ENCODE measurements at places on chromosomes 5 and 9. TPM values are rescaled to one million over a fixed set of nuclear protein-coding genes. Genes with fewer than 3 reads are reported as not detected.

NPR2 gene
- 23.4 TPM for total RNA-seq

GHR gene
- total RNA-seq = 6.6 TPM

MYMK gene
- not detected for total RNA-seq

PTGES gene
- 0.19 TPM for total RNA-seq

HAVCR1 gene
- total RNA-seq = 1.2 TPM

IGFBPL1 gene
- total RNA-seq = 4.7 TPM

DNA sequence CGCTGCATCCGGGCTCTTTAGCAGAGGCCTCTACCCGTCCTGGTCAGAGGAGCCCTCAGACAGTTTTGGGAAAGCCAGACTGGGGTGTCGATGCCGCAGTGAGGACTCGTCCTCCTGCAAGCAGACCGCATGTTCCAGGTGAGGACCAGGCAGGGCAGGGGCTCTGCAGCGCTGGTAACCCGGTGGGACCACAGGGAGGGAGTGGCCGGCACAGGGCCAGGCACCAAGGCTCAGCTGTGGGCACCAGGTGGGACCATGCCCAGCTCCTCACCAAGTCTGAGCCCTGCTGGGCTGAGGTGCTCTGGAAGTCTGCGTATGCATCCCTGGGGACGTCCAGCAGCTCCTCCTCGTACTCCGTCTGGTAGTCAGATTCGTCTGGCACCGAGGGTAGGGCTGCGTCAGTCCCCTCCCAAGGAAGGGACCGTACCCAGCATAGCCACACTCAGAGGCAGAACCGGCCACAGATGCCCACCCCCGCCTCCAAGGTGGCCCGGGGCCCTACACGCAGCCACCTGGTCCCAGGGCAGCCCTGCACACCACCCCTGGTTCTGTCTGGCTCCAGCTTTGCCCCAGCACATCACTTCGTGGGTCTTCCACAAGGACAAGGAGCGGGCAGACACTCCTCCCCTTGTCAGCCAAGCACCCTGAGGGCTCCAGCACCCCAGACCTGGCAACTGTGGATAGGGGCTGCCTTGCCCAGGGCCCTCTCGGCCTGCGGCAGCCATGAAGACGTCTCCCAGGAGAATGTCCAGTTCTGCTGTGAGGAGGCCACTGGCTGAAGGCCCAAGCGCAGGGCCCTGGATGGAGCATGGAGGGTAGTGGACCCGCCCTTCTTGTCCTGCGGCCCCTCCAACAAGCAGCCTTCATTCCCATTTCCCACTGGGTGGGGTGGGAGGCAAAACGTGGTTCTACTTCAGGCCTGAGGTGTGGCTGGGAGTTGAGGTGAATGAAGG, 1.5 kb upstream of the NSMF start:
- DNase-seq = no peak

DNA sequence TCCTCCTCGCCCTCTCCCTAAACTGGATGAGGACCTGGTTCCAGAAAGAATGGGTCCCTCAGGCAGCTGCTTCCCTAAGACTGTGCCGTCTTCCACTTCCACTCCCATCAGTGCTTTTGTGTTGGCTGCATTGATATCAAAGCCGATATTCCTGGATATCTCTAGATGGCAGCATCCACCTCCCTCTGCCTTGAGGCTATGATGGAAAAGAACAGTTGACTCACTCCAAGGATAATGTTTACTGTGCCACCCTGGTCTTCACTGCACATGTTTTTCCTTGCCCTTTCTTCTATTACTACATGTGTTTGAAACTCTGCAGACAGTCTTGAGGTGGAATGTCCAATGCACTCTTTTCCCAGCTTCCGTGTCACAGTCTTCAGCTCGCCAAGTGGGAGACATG, 211.6 kb downstream of the MAST4 start:
- DNase-seq = no peak

DNA sequence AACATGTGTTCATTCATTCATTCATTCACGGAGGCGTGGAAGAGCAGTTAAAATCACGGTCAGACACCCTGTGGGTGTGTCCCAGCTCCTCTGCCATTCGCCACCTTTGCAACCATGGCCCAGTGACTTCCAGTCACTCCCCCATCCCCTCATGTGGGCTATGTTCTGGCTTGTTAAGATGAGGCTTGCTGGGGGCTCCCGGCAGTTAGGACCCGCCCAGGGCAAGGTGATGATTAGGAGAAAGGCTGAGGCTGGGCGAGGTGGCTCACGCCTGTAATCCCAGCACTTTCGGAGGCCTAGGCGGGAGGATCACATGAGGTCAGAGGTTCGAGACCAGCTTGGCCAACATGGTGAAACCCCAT, 24.9 kb upstream of the PTGES start:
- no peak for DNase-seq

- no peak for DNase-seq
Measured at GRCh38 chr5:6541256-6542013, 91.4 kb downstream of the NSUN2 start.

DNA sequence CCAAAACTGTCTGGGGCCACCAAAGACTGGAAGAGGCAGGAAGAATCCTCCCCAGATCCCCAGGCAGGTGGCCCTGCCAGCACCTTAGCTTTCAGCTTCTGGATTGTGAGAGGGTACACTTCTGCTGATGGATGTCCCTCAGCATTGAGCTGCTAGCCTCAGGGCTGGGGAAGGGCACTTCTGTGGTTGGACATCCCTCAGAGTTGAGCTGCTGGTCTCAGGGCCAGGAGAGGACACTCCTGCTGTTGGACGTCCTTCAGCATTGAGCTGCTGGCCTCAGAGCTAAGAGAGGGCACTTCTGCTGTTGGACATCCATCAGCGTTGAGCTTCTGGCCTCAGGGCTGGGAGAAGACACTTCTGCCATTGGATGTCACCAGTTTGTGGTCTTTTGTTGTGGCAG, 83.8 kb upstream of the FCN1 start:
- no peak for DNase-seq

DNA sequence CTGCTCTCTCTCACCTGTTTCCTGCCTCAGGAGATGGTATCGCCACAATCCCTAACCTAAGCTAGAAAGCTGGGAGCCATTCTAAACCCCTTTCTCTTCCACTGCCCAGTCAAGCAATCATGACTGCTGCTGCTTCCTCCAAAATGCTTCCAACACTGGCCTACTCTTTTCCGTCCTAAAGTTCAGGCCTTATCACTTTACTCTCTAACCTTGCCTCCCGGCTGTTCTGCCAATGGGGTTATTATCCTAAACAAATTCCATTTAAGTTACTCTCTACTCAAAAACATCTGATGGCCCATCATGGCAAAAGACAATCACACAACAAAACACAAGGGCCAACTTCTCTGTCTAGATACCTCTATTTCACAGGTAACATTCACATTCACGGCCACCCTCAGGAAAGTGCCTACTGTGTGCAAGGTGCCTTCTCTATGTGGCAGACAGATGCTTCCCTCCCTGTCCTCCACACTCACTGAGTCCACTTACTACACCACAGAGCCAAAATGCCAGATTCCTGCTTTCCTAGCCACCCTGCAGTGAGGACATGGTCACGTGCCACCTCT, 168.0 kb downstream of the CDK5RAP2 start:
- no peak for DNase-seq

- DNase-seq = no peak
Measured at GRCh38 chr9:88587885-88588649, 53.1 kb downstream of the NXNL2 start.

DNA sequence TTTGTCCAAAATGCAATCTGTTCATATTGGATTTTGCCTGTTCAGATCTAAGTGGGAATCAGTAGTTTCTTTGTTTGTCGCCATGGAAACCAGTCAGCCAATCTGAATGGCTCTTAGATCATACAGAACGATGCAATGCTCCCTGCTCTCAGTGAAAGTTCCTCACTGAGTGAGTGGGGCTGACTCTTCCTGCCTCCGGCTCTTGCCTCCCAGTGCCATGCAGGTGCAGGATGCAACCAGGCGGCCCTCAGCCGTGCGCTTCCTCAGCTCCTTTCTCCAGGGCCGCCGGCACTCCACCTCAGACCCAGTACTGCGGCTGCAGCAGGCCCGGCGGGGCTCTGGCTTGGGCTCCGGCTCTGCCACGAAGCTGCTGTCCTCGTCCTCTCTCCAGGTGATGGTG, at the start of gene PTPDC1:
Gene PTPDC1, plus strand, starts transcription at position 151 of the 400 bp plus-strand sequence. Its CDS starts 67 bp downstream, at position 218.
- no peak for DNase-seq

DNA sequence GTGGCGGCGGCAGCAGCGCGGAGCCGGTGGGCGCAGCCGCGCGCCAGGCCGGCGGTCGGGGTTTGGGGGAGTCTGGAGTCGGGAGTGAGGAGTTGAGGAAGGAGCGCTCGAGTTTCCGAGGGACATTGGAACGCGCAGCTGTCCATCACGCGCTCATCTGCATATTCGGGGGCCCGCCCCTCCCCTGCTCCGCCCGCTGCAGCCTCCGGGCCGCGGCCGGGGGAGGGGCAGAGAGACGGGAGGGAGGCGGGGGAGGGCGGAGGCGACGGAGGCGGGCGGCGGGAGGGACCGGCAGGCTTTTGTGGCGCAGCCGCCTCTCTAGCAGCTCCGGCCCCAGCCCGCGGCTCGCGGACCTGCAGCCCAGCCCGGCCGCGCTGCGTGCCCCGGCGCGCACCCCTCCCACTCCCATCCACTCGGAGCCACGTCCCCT, at the start of gene IRX2:
Gene IRX2, minus strand, starts transcription at position 86 of the 430 bp plus-strand sequence. CDS start 264 bp downstream, outside the sequence.
- peak; percentile 72 for DNase-seq

GRCh38 chr9:78163834-78164233, 72.0 kb upstream of the CEP78 start:
- DNase-seq = no peak

DNA sequence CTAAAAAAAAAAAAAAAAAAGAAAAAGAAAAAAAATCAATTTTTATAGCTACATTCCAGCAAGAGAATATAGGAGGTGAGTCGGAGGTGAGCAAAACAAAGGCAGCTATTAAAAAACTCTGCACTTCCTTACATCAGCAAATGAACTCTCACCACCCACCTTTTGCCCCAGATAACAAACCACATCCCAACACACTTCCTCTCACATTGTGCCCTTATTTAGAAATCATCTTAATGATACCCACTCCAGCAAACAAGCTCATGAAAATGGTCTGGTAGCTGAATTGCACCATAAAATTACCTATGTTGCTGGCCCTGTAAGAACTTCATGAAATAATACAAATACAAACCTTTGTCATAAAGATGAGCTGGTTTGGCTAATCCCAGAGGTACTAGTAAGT, 82.9 kb downstream of the CEMIP2 start:
- DNase-seq = no peak

- DNase-seq = no peak
Measured at GRCh38 chr9:37715991-37716505, 37.6 kb upstream of the TRMT10B start.

GRCh38 chr9:113219969-113220368, 1.1 kb downstream of the FKBP15 start:
- no peak for DNase-seq

DNA sequence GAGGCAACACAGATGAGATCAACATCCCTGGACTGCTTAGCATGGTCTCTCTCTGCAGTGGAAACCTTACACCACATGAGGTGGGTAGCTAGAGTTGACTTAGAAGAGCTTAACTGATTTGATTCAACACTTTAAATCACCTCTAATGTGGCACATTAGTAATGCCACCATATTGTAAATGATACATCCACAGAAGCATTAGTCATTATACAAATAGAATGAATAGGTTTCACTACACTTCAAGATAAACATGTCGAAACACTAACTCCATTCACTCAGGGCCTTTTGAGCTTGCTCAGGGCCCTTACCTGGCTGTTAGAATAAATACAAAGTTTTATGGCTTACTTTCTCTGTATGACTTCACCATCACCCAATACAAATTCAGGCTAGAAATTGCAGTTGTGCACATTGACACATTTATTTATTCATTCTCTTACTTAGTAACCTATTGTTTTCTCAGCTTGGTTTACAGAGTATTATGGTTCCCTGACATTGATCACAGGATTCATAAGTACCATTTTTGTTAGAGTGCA, 9.3 kb upstream of the SMAD5 start:
- DNase-seq = no peak

DNA sequence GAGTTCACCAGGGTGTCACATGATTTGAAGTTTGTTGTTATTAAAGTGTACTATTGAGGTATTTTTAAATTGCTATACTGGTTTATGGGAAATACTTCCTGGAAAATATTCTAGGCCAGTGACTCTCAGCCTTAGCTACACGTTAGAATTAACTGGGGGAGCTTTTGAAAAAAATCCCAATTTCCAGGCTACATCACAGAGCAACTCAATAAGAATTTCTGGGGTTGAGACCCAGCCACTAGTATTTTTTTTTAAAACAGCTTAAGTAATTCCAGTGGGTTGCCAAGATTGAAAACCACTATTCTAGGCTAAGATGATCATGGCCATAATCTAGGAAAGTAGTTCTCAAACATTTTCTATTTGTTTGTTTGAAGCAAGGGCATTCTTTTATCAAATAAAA, 142.9 kb upstream of the GRIA1 start:
- no peak for DNase-seq

GRCh38 chr9:121510766-121511550, 11.3 kb upstream of the GGTA1 start:
- DNase-seq = no peak

DNA sequence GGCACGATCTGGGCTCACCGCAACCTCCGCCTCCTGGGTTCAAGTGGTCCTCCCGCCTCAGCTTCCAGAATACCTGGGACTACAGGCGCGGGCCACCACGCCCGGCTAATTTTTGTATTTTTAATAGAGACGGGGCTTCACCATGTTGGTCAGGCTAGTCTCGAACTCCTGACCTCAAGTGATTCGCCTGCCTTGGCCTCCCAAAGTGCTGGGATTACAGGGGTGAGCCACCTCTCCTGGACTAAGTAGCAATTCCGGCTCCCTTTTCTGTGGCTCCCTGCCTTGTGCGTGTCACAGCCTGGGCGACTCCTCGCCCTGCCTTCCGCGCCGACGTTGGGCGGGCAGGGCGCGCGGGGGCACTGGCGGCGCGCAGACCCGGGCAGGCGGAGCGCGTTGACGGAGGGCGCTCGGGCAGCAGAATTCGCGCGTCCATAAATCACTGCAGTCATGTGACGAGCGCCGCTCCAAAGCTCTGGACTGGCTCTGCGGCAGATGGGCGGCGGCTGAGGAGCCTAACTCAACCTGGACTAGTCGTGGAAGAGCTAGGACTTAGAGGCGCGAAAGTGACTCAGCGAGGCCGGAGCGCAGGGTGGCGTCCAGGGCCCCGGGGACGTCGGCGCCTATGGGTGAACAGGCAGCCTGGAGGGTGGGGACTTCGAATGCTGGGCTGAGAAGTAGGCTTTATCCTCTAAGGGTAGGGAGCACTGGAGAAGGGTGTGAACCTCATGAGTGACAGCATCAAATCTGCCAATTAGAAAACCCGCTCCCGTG, 1.4 kb upstream of the CIZ1 start:
- no peak for DNase-seq

- DNase-seq = no peak
Measured at GRCh38 chr5:3392306-3392939, 203.2 kb upstream of the IRX1 start.

DNA sequence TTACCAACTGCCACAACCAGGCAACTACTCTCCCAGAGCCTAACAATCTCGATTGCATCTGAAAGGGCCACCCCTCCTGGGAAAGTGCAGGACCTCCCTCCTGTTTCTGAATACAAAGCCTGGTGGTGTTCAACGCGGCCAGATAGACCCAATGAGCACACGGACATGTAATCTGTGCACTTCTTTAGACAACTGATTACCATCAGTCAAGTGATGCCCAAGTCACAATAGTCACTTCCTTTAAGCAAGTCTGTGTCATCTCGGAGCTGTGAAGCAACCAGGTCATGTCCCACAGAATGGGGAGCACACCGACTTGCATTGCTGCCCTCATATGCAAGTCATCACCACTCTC, 739 bp downstream of the C9orf72 start:
- no peak for DNase-seq

- peak; percentile 45 for DNase-seq
Measured at GRCh38 chr9:114387680-114388356, at the start of gene AKNA. Gene AKNA (minus strand): TSS chr9:114387982. CDS start chr9:114381333, 6,649 bp downstream.
